ENCODE measurements at places on chromosomes 16 and 17.
A peak's percentile ranks its signal among the peaks of the same experiment; 100 is the strongest.

GRCh38 chr17:49878931-49879904 lies 31.3 kb upstream of the TAC4 start:
- DNase-seq: no peak

DNA sequence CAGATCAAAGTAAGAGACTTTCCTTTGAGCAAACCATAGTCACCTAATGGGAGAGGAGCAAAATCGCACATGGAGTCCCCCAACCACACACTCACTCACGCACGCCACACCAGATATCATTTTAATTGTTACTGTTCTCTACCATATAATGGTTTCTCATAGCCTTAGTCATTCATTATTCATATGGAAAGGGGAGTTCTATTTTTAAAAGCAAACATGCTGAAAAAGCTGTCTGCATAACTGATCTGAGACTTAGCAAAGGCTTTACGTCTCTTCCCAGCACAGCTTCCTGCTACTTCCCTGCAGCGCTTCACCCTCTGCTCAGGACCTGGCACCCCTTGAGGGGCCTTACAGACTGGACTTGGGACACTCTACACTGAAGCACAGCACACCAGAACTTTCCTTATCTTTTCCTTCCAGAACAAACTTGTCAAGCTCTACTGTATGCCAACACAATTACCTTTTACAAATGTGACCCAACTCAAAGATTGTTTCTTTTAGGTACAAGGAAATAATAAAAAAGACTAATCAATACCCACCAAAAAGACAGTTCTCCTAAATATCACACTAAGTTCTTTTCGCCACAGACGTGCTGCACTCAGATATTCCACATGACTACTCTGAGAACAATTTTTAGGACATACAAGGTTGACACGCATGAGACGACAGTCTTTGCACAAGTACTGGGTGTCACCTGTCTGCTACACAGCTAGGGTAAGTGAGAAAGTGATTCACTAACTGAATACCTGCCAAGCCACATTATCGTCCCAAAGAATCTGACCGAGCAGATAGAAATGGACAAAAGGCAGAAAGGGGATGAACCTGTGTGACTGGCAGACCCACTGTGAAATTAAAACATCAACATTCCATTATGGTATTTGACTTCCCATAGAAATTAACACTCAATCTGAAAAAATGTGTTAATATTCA lies 21.5 kb downstream of the SRP68 start:
- DNase-seq: no peak

DNA sequence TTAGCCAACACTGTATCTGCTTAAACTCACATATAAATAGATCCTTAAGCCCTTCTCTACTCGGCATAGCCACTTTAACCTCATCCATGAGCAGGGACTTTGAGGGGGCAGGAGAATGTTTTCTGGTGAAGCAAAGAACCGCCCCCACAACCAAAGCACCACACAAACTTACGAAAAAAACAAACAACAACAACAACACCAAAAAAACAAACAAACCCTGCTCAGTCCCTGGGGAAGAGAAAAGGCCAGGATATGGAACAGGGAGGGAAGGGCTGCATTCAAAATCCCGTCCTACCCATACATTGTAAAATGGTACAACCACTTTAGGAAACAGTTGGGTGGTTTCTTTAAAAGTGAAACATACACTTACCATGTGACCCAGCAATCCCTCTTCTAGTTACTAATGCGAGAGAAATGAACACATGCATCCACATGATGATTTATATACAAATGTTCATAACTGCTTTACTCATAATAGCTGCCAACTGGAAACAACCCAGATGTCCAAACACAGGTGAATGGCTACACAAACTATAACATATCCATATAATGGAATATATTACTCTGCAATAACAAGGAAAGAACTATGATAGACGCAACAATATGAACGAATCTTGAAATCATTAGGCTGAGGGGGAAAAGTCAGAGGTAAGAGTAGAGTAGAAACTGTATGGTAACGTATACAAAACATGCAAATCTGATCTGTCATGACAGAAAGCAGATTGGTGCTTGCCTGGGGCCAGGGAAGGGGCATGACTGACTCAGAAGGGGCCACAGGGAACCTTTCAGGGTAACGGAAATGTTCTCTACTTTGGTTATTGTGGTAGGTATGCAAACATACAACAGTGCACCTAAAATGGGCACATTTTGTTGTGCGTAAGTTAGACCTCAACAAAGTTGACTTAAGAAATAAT lies 37.7 kb upstream of the TOB1 start:
- no peak for DNase-seq

DNA sequence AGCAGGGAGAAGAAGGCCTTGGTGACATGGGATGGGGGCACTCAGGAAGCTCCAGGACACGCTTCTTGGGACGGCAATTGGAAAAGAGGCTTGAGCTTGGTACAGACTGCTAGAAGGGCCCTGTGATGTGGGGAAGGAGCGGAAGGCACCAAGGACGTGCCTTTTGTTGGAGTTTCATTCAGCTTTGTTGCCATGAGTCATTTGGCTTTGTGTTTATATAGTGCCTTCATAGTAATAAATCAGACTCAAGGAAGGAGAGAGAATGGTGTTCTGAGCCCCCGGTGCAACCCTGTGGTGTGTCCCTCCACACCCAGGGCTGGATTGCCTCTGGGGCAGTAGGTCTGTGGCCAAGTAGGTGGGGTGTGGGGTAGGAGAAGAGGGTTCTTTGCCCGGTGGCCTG lies 7.4 kb upstream of the TBX4 start:
- no peak for DNase-seq

DNA sequence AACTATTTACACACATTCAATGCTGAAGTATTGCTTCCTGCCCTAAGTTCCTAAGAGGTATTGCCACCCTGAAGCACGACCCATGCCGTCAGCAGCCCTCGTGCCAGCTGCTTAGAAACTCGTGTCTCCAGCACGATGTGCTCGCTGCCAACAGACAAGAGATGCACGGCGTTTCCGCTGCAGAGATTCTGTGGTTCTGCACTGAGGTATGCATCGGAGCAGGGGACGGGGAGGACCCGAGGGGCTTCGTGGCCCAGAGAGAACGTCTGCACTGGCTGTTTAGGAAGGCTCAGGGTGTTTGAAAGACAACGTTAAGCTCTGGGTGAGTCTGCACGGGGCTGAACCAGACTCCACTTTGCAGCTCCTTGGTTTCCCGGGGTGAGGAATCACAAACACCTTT lies 82.7 kb upstream of the CREBBP start:
- DNase-seq: peak; percentile 11

GRCh38 chr16:84609563-84610177 lies 8.2 kb downstream of the COTL1 start:
- DNase-seq: no peak

- no peak for DNase-seq
These were observed at the start of gene DNAI2 for GRCh38 chr17:74274060-74274708. DNAI2 (plus strand) TSS chr17:74274234; CDS start chr17:74281818, 7,584 bp downstream.

- no peak for DNase-seq
These were observed 30.1 kb downstream of the CIITA start for GRCh38 chr16:10906914-10907756.

GRCh38 chr17:1203111-1203966 lies 23.6 kb upstream of the ABR start:
- DNase-seq: peak; percentile 46

- no peak for DNase-seq
These were observed 85.6 kb upstream of the TNRC6C start for GRCh38 chr17:77872714-77873499.

DNA sequence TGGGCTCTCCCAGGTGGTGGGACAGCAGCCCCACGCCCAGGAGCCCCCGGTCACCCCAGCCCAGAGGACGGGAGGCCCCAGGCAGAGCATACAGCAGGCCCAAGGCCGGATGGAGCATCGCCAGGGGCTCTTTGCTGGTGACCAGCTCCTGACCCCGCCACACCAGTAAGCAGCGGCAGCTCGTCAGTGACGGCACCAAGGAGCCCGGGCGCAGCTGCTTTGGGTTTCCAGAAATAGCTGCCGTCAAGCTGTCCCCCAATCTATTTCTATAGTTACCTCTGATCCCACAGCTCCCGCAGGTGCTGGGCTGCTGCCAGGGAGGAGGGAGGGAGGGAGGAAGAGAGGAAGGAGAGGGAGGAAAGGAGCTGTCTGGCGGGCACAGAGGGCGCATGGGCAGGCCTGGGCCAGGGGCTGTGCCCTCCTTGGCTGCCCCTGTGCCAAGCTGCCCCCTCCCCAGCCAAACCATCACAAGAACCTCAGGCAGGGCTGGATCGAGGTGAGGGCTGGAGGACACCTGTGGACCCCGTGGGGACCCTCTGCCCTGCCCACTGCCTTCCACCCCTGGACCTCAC lies 10.8 kb upstream of the RASD1 start:
- DNase-seq: no peak

DNA sequence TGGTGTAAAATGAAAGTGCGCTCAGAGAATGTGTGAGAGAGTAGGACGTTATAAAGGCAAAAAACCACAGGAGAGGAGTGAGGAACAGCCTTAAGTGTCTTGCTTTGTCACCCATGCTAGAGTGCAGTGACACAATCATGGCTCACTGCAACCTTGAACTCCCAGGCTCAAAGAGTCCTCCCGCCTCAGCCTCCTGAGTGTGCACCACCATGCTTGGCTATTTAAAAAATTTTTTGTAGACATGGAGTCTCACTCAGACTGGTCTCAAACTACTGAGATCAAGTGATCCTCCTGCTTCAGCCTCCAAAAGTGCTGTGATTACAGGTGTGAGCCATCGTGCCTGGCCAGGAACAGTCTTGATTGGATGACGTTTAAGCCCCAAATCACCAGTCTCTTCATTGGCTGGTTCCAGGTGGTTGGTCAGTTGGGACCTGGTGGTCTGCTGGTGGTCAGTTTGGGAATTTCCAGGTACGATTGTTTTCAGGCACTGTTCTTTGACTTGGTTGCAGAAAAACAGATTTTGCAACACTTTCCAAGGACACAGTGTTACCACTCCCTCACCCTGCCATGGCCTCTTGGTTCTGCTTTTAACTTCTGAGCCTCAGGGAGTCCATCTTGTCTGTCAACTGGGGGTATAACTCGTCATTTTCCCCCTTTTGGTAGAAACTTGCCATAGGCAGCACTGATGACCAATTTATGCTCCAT lies 21.2 kb downstream of the DHODH start:
- DNase-seq: no peak

- DNase-seq: no peak
These were observed 19.3 kb downstream of the PIPOX start for GRCh38 chr17:29062215-29062614.

- DNase-seq: peak; percentile 25
These were observed 1.8 kb downstream of the TMIGD1 start for GRCh38 chr17:30332057-30332542.

GRCh38 chr17:77436058-77436442 lies 295.3 kb downstream of the SEC14L1 start:
- DNase-seq: no peak

- no peak for DNase-seq
These were observed 21.8 kb downstream of the ITGB3 start for GRCh38 chr17:47275245-47275984.
